ENCODE measurements at places on chromosomes 5 and 9.

DNA sequence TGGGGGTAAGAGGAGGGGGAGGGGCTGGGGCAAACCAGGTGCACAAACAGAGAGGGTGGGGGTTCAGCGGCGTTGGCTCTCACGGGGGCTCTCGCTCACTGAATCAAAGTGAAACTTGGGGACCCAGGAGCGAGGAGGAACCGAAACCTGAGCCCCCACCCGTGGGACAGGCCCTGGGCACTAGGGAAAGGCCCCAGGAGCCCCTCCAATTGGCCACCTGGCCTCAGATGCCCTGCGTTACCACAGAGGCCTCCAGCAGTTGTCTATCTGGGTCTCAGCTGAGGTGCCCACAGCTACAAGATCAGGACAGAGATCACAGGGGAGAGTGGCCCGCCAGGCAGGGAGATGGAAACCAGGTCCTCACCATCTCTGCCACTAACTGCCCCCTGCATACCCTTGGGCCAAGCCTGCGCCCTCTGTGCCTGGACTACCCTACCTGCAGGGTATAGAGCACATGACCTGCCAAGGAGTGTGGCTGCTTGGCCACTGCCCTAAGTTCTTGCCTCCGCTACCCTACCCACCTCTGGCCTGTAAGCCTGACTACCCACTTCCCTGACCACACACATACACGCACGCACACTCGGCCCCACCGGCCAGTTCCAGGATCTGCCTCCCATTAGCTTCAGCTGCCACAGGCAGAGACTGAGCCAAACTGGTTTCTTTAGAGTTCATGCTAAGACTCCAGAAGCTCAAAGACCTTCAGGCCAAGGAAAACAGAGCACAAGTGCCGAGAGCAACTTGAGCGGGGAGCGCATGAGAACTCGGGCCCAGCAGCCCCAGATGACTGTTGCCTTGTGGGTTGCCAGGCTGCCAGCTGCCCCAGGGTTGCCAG lies 39.9 kb downstream of the PAX5 start:
- DNase-seq: no peak

- DNase-seq: no peak
These were observed 47.8 kb downstream of the THOC3 start for GRCh38 chr5:175920231-175920811.

DNA sequence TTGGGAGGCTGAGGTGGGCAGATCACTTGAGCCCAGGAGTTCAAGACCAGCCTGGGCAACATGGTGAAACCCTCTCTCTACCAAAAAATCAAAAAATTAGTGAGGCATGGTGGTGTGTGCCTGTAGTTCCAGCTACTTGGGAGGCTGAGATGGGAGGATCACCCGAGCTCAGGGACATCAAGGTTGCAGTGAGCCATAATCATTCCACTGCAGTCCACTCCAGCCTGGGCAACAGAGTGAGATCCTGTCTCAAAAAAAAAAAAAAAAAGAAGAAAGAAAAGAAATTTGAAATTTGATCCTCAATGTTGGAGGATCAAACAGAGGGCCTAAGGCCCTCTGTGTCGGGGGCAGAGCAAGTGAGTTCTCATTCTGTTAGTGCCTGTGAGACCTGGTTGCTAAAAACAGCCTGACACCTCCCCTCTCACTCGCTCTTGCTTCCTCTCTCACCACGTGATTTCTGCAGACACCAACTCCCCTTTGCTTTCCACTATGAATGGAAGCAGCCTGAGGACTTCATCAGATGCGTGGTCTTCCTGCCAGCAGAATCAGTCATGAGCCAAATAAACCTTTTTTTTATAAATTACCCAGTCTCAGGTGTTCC lies 8.4 kb upstream of the GOLPH3 start:
- DNase-seq: no peak

DNA sequence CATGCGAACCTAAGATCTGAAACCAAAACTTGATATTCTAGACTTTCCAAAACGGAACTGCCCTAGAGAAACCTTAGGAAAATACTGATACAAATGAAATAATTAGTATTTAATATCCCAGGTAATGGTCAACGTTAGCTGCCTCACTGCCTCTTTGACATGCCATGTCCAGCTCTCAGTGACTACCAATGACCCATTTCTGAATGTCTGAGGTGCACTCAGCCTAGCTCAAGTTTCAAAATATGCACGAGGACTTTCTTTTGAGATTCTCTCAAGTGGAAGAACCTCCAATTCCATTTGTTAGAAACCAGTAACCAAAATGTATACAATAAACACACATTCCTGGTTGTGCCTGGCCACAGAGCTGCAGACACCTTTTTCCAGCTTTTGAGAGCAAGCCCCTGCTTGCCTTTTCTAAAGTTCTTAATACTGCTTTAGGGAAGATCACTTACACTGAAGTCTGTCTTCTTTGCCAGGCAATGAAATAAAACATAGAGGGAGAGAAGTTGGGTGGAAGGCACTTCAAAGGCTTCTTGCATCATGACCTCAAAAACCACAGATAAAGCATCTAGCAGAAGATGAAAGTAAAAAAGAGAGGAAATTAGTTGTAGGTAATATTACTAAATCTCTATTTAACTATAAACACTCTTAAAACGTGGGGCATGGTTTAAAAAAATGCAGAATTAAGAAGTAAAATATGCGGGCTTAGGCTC lies 87.9 kb downstream of the MRPS27 start:
- DNase-seq: no peak

- no peak for DNase-seq
These were observed 9.0 kb upstream of the ZSWIM6 start for GRCh38 chr5:61322738-61323725.

DNA sequence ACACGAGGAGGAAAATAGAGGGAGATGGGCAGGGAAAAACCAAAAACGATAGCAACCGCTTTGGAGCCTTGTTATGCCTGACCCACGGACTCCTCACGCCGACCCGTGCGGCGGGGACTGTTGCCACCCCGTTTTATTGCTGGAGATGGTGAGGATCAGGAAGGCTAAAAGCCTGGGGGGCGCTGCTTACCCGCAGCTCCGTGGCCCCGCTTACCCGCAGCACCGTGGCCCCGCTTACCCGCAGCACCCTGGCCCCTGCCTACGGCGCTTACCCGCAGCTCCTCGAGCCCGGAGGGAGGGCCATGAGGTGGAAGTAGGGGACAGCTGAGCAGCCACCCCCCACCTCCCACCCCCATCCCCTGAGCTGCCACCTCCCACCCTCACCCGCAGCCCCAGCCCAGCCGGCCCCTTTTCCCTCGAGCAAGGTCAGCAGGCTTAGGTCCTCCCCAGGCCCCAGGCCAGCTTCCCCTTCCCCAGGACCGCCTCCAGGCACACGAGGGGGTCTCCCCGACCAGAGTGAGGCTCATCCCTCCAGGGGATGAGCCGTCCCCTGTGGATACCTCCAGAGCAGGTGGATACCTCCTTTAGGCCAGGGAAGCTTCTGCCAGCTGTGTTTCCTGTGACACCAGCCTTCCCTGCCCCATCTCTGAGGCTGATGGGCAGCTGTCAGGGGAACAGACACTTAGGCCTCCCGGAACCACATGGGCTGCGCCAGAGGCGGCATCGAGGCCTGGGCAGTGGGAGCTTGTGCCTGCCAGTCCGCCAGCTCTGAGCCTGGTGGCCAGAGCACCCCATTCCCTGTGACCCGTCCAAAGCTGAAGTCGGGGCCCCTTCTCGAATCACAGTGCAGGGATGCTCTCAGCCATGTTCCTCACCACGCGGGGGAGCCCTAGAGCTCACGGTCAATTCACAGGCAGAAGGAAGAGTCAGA lies 92.3 kb downstream of the LMX1B start:
- peak; percentile 63 for DNase-seq

DNA sequence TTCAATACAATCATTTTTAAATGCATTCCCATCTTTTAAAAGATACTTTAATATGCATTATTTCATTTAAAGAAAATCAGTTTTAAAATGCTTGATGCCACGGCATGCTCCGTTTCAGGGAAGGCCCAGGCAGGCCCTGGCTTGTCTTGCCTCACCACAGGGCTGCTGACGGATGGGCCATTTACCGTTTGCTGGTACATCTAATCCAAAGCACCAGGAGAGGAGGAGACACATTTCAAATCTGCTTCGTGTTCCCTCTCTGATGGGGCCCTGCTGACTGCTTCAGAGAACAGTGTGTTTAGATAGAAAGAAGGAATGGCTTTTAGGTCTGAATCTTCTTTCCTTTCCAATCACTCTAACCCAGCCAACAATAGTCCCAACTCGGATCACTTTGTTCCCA lies 185.2 kb downstream of the DCP2 start:
- no peak for DNase-seq

GRCh38 chr5:17374973-17375742 lies 122.9 kb upstream of the TAF11L2 start:
- no peak for DNase-seq

GRCh38 chr5:158013939-158014338 lies 155.0 kb upstream of the CLINT1 start:
- no peak for DNase-seq

- no peak for DNase-seq
These were observed 4.8 kb downstream of the NKD2 start for GRCh38 chr5:1013238-1013947.

- no peak for DNase-seq
These were observed 274.1 kb downstream of the HSPA4 start for GRCh38 chr5:133325864-133326263.

- no peak for DNase-seq
These were observed 52.9 kb upstream of the DHFR start for GRCh38 chr5:80707645-80708044.

GRCh38 chr9:8890695-8891094 lies 1091.1 kb upstream of the DMAC1 start:
- DNase-seq: no peak

- no peak for DNase-seq
These were observed 52.6 kb upstream of the KLF9 start for GRCh38 chr9:70466976-70467561.

GRCh38 chr9:79286992-79287707 lies 284.6 kb upstream of the TLE4 start:
- DNase-seq: no peak

- no peak for DNase-seq
These were observed 26.7 kb downstream of the TMEM174 start for GRCh38 chr5:73199671-73200070.

DNA sequence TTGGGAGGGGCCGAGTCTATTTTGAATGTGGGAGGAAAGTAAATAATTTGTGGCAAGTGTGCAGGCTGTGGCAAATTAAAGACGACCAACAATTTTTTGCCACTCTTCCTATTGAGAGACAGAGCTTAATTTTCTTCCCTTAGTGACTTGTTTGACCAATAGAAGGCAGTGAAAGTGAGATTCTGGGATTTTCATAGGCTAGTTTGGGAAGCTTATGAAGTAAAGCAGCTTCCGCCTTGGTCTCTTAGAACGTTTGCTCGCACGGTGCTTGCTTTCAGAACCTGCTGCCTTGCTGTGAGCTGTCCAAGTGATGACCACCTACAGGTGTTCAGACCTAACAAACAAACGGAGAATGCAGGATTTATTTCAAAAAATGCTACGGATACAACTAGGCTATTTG lies 6.7 kb upstream of the OR1N2 start:
- DNase-seq: no peak

DNA sequence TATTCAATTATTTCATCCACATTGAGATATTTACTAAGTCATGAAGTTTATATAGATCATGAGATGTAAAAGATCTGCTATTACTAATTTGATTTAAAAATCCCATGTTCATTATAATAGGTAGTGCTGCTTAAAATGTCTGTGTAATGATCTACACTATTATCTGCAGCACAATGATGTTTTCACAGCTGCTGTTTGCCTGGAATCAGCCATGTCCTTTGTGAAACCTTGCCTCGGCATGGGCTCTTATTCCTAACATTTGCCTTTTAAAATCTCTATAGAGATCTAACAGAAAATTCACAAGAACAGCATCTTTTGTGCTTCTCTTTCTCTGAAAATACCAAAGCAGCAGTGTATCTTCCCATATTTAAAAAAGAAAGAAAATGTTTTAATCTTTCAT lies 444.6 kb downstream of the PTPRD start:
- DNase-seq: no peak

DNA sequence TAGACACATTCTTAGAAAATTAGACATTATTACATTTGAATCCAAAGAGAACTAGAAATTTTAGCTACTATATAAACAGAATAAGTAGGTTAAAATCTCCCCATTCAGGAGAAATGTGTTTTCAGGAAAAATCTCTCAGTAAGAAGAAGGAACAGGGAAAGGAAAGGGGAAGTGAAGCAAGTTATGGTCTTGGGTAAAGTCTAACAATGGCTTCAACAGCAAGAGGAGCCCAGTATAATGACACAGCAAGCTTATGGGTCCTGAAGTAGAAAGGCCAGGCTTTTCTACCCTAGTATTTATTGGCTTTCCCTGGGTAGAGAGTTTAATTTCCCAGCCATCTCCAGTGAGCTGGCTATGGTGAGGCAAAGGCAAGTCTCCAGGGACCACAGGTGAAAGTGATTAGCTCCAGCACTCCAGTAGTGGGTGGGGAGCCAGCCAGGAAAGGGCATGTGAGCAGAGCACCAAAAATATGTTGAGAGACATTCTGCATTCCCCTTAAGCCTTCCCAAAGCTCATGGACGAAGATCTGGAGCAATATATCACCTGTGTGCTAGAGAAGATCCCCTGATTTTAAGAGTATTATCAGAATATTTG lies 981.7 kb downstream of the NR2F1-AS1 start:
- DNase-seq: no peak

GRCh38 chr5:151094030-151094851 lies 13.4 kb upstream of the TNIP1 start:
- DNase-seq: peak; percentile 32

DNA sequence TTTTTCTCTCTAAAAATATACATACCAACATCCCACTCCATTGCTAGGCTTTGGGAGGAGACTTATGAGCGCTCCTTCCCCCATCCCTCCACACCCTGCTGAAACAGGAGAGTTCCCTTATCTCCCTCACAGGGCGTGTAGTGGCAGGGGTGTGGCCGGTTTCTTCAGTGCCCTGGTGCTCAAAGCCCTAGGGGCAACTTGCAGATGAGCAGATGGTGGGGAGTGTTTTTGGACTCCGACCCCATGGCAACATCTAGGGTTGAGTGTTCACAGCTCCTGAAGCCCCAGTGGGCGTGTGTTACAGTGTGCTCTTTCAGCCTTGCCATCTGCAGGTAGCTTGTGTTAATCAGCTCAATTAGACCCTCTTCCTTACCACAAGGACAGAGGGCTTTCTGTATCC lies 409.5 kb downstream of the MAT2B start:
- DNase-seq: no peak

GRCh38 chr5:142926549-142926948 lies 156.4 kb downstream of the ARHGAP26 start:
- no peak for DNase-seq

GRCh38 chr9:75851917-75852316 lies 38.6 kb upstream of the PCSK5 start:
- DNase-seq: no peak

DNA sequence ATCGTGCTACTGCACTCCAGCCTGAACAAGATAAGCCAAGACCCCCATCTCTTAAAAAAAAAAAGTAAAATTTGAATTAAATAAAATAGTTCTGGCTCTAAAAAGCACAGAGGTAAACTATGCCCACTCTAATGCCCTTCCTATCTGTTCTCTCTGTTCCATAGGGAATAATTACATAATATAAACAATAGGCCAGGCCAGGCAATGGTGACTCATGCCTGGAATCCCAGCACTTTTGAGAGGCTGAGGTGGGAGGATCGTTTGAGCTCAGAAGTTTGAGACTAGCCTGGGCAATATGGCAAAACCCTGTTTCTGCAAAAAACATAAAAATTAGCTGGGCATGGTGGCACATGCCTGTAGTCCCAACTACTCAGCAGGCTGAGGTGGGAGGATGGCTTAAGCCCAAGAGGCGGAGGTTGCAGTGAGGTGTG lies 47.4 kb downstream of the MYO10 start:
- DNase-seq: no peak
